ENCODE measurements at places on chromosomes 7 and 10. TPM values are rescaled to one million over a fixed set of nuclear protein-coding genes. Genes with fewer than 3 reads are reported as not detected.
A peak's percentile ranks its signal among the peaks of the same experiment; 100 is the strongest.

The ITIH5 gene
- not detected for total RNA-seq

DNA sequence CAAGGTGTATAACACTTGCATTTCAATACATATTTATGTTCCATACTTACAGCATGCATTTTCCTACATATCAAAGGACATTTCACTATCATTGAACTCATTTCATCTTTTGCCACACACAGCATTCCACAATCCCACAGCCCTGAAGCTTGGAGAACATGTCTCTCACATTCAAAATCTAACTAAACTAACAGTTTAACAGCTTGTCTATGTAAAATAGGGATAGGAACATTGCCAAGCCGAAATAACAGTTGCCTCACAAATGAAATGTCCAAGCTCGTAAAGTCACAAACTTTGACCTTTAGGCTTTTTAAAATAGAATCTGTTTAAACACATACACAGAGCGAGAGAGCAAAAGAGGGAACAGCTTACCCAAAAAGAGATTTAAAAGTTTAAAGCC is 65.3 kb downstream of the HGF start:
- no peak for DNase-seq

GRCh38 chr10:24792638-24793037 is 69.0 kb upstream of the ARHGAP21 start:
- no peak for DNase-seq

The COL26A1 gene
- total RNA-seq: 0.35 TPM

DNA sequence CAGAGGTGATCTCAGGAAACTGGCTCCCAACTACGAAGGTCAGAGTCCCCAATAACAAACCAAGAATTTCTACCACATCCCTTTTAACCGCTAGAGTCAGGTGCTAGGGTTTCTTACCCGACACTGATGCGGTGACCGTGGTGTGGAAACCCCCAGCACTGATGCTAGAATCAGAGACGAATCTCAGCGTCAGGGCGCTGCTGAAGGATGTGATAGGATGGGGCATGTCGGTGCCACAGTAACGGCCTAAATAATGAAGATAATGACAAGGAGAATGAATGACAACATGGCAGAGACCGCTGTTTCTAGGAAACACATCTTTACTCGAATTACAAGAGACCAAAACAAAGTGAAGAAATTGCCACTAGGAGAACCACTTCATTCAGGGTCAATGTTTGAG is 131.1 kb upstream of the RSU1 start:
- DNase-seq: no peak

GRCh38 chr10:110686047-110686446 is 41.9 kb downstream of the RBM20 start:
- DNase-seq: no peak

The EBF3 gene
- 56.2 TPM for total RNA-seq

- peak; percentile 80 for DNase-seq
Observed at GRCh38 chr10:32446536-32447406, 831 bp downstream of the CCDC7 start.

GRCh38 chr10:14491811-14492210 is 161.1 kb upstream of the FRMD4A start:
- DNase-seq: no peak

DNA sequence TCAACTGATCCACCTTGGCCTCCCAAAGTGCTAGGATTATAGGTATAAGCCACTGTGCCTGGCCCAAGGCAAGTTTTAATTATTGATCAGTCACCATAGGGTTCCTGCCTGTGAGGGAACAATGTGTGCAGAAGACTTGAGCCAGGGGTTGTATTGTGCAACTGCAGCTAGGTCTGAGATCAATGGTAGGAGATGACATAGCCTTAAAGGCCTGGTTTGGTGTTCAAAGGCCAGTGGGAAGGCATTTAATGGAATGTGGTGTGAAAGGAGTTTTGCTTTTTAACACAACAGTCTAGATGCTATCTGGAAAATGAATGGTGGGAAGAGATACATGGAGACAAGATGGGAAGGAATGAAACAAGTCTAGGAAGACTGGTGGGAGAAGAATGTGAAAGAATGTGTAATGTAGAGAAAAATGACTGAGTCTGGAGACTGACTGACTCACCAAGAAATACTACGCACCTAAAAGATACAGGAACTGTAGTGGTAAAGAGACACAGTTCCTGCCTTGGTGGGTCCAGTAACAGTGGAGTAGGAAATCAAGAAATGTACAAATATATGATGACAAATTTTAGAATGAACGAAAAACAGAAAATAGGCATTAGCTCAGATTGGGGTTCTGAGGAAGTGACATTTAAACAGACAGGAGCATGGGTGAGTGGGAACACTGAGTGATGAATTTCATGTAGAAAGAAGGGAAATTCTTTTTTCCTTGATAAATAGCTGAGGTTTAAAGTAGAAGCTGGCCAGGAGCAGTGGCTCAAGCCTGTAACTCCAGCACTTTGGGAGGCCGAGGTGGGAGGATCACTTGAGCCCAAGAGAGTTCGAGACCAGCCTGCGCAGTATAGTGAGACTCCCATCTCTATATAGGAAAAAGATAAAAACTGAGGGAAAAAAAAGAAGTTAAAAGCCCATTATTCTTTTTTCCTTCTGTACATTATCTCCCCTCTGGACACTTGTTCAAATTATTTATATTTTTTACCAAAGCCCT is 9.4 kb downstream of the HNRNPF start:
- no peak for DNase-seq

DNA sequence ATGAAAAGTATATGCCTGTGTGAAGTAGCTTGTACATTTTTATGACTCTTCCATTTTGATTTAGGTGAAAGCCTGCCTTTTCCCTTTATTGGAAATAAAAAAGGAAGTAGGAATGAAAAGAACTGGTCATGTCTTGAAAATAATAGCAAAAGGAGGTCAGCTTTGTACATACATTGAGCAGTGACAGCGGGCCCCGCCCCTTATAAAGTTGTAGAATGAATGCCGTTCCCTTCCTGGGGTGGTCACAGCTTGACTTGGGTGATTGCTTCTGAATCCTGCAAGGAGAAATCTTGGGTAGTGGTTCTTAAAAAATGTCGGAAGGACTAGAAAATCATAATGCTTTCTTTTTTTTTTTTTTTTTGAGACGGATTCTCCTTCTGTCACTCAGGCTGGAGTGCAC is 31.7 kb downstream of the CAMK1D start:
- DNase-seq: no peak

GRCh38 chr10:99431190-99431760 is 851 bp upstream of the GOT1 start:
- DNase-seq: peak; percentile 18

DNA sequence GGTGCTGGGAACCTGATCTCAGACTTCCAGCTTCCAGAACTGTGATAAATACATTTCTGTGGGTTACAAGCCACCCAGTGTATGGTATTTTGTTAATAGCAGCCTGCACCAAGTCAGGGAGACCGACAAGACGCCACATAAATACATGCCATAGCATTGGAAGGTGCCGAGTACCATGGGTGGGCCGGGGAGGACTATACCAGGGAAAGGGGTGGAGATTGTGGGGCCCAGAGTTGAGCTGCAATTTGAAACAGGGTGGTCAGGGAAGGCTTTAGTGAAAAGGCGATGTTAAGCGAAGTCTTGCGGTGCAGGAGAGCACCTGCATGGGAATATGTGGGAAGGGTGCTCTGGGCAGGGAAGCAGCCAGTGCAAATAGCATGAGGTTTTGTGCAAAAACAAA is 88.9 kb upstream of the LRRC4 start:
- no peak for DNase-seq

- DNase-seq: no peak
Observed at GRCh38 chr7:154996101-154996500, 6.8 kb downstream of the PAXIP1 start.

DNA sequence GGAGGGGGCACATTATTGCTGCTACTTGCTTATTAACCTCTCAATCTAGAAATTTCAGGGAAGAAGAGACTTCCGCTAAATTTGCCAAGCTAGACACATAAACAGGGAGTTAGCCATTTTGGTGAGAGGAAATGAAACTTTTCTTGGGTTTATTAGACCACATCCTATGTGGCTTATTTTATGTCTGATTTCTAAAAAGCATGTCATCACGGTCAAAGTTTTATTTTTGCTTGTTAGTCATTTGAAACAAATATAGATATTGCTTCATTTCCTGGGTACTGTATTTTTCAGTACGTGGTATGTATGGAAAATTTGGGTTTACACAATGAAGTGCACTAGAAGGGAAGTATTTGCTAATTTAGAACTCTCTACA is 144.1 kb downstream of the TCF7L2 start:
- peak; percentile 70 for DNase-seq

GRCh38 chr10:93854975-93855374 is 38.8 kb upstream of the SLC35G1 start:
- DNase-seq: peak; percentile 58
